ENCODE measurements at places on chromosomes 4 and X. TPM values are rescaled to one million over a fixed set of nuclear protein-coding genes. Genes with fewer than 3 reads are reported as not detected.

DNA sequence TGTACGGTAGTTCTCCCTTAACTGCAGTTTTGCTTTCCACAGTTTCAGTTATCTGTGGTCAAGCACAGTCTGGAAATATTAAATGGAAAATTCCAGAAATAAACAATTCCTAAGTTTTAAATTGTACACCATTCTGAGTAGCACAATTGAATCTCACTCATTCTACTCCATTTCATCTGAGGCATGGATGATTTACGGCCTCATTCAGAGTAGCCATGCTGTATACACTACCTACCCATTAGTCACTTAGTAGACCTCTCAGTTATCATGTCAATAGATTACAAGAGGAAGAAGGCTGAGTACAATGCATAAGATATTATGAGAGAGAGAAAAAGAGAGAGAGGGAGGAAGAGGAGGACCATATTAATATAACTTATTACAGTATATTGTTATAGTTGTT, 77.5 kb downstream of the ENOX2 start:
- DNase-seq = no peak

The ZNF157 gene
- 2.9 TPM for total RNA-seq

- DNase-seq = no peak
Observed at GRCh38 chrX:78571849-78572248, 87.3 kb downstream of the RTL3 start.

DNA sequence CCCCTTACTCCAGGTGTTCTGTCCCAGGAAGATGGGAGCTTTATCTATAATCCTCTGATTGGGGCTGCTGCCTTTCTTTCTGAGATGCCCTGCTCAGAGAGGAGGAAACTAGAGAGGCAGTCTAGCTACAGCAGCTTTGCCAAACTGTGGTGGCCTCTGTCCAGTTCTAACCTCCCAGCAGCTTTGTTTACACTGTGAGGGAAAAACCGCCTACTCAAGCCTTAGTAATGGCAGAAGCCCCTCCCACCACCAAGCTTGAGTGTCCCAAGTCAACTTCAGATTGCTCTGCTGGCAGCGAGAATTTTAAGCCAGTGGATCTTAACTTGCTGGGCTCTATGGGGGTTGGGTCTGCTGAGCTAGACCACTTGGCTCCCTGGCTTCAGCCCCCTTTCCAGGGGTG, 394.9 kb upstream of the PABPC5 start:
- DNase-seq = no peak

DNA sequence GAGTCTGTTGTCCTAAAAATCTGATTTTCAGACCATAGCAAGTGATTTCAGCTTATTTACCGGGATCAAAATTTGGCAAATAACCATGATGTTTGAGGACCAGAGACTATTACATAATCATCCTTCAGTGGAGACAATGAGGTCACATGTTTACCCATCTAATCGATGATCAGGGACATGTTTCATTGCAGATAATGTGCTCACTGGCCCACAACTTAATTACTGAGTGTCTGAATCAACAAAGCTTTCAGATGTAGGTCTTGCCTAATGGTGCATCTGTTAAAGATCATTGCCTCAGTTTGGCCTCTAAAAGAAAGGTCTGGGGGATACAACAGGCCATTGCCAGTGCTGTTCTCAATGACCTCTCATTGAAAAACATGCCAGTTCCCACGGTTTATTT, 42.8 kb upstream of the KLHL34 start:
- no peak for DNase-seq

DNA sequence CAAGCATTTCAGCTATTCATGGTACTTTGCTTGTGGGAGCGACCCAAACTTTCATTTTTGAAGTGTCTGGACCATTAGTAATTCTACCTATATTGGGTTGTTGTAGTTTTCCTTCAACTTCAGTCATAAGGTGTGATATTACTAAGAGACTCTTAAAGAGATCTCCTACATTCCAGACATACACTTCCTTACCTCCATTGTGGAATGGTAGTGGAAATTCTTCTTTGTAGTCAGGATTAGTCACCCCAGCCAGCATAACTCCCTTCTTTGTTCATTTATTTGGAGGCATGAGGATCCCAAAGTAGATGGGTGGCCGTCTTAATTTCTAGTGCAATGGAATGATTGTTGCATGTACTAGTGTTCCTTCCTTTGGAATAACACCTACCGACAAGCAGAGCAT, 991.4 kb downstream of the ARAP2 start:
- DNase-seq = no peak

GRCh38 chr4:138858419-138858818, 157.2 kb upstream of the NOCT start:
- no peak for DNase-seq

DNA sequence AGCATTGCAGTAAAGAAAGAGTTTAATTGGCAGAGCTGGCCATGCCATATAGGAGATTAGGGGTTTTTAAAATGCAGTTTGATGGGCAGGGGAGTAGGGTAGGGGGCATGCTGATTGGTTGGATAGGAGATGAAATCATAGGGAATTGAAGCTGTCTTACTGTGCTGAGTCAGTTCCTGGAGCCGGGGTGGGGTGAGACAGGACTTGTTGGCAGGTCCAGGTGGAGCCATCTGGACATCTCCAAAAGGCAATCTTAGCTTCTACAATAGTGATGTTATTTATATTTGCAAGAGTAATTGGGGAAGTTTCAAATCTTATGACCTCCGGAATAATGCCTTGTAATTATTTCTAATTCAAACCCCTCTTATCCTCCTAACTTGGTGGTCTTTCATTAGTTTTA, 32.4 kb upstream of the PGM2 start:
- no peak for DNase-seq

The SPOCK3 gene
- 26.8 TPM for total RNA-seq

DNA sequence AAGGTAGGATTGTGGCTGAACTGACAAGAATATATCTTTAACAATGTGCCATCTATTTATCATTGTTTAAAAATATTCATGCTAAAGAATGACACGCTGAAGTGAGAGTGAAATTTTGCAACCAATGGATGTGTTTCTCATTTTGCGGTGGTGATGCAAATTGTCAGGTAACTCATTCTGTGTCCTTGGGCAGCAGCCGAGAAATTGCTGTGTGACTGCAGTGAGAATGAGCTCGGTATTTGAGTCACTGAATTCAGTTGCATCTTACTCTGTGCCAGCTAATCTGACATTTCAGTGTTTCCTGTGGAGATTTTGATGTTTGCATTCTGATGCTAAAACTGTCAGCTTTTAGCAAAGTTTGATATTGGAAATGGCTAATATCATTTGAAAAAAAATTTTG, 28.1 kb downstream of the MCUB start:
- no peak for DNase-seq

DNA sequence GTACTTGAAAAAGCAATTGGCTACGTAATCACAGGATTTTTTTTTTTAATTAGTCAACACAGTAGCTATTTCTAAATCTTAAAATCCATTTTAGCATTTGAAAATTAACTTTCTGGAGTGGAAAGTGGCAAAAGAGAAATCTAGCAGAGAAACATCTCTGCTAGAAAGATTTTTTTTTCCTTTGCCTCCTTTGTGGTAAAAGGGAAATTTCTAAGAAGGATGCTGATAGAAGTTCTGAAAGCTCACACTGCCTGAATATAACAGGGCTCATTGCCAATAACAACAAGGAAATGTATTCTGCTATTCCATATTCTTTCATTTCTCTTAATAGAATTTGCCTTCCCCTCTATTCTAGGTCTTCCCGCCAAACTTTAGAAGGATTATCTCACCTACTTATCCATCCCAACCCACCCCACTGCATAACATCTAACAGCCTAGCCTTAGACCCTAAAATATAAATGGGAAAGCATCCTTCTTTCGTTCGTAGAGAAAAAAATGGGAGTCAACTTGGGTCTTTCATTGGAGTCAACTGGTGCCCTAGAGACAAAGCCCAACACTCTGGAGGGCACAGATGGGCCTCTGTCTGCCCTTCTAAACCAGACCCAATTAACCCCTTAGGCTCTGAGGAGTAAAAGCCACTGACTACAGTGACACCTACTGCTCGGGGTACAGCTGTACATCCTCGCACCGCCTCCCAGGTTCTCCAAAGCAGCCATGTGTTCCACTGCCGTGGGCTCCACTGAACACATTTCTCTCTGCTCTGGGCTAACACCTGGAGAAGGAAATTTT, 103.9 kb downstream of the MAML3 start:
- peak; percentile 57 for DNase-seq

The LAMTOR3 gene
- 39.1 TPM for total RNA-seq

GRCh38 chrX:153862369-153863250, 23.4 kb downstream of the L1CAM start:
- no peak for DNase-seq

- DNase-seq = no peak
Observed at GRCh38 chrX:48520976-48521352, 644 bp upstream of the EBP start.

The CLIC2 gene
- total RNA-seq = 0.56 TPM

GRCh38 chr4:105208561-105208960, 61.9 kb downstream of the TET2 start:
- no peak for DNase-seq

The SRPX gene
- 9.2 TPM for total RNA-seq

The FABP2 gene
- total RNA-seq = not detected

The MAP7D2 gene
- total RNA-seq = 3.0 TPM

- no peak for DNase-seq
Observed at GRCh38 chrX:71581210-71581609, 3.0 kb downstream of the GCNA start.

The F8A3 gene
- not detected for total RNA-seq

DNA sequence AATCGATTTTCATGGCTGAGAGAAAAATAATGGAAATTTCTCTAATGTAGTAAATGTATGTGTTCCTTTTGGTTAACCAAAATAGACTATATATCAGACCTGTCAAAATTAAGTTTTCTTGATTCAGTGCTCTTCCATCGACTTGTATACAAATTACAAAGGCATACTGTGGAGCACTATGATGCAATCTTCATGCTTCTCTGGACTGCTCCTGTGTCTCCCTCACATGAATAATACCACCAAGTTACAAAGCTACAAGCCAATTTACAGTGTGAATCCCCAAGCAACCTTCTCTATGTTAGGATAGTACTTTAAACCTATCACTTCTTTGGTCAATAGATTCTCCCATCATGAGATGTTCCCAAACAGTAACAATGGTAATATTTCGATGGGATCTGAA, 577.9 kb downstream of the PPARGC1A start:
- no peak for DNase-seq

The GATA1 gene
- not detected for total RNA-seq

GRCh38 chr4:41133454-41134018, 80.8 kb downstream of the APBB2 start:
- no peak for DNase-seq

DNA sequence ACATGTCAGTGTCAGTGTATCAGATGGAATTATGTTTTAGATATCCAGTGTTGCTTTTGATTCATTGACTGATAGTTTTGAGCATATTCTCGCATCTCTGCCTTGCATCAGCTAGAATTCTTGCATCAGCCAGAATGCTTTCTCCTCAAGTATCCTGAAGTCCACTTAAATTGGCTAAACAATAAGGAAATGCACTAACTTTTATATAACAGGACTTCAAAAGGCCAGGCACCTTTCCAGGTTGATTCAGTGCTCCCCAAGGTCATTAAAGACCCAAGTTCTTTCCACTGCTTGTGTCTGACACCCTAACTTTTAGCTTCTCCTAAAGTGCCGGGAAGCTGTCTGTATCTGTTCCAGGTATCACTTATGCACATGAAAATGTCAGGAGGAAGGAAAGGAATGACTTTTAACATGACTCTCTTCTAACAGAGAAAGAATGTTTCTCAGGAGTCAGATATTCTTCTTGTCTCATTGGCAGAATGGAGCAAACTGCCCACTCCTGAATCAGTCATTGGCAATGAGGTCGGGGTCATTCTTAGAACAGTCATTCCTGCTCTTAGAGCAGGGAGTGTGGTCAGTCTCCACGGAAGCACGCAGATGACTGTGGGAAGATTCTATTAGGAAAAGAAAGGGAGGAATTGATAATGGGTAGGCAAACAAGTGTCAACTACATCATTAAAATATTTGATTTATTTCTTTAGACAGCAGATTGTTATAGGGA, 92.9 kb upstream of the TLL1 start:
- no peak for DNase-seq

- DNase-seq = no peak
Observed at GRCh38 chrX:10548688-10549087, 71.7 kb downstream of the MID1 start.

The SLC6A8 gene
- 108 TPM for total RNA-seq

GRCh38 chr4:185282968-185283367, 73.6 kb downstream of the SNX25 start:
- no peak for DNase-seq

GRCh38 chrX:79400623-79401022, 33.5 kb upstream of the ITM2A start:
- no peak for DNase-seq

DNA sequence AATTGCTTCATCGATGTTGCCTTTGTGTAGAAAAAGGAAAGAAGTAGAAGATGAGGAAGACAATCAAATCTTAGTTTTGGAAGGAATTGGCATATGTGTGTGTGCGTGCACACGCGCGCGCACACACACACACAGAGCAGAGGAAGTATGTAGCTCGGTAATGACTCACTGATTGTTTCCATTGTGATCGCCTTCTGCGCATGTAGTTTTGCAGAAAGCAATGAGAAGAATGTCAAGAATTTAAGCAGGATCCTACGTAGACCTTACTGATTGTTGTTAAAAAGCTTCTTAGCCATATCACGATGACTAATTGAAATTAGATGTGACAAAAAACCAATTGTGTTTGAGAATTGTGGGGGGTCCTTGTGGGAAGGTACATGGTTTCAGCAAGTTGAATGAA, 12.8 kb upstream of the LIMCH1 start:
- no peak for DNase-seq

DNA sequence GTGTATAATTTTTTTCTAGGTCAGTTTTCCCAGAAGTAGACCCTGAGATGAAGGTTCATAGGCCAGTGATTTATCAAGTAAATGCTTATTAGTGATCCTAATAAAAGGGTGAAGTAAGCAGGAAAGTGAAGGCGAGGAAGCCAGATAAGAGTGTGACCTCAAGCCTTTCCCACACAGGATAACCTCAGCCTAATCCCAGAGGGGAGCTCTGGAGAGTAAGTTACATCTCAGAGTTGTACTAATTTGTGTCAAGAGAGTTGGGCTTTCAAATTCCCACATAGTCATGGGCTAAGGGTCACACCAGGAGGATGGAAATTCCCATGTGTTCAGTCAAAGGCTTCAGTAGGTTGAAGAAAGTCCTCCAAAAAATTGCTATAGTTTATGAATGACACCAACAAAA, 191.4 kb downstream of the ADGRA3 start:
- DNase-seq = no peak

The LDOC1 gene
- 39.1 TPM for total RNA-seq

Data from glutamatergic neuron (in vitro differentiated cells).